ENCODE measurements at places on chromosomes 5 and 9.
A peak's percentile ranks its signal among the peaks of the same experiment; 100 is the strongest.

GRCh38 chr9:98784831-98785806 lies 11.2 kb downstream of the ANKS6 start:
- DNase-seq: no peak

- no peak for DNase-seq
Observed at GRCh38 chr9:92716557-92716956, 46.6 kb upstream of the IPPK start.

GRCh38 chr5:148823871-148824270 lies 2.5 kb upstream of the ADRB2 start:
- no peak for DNase-seq

DNA sequence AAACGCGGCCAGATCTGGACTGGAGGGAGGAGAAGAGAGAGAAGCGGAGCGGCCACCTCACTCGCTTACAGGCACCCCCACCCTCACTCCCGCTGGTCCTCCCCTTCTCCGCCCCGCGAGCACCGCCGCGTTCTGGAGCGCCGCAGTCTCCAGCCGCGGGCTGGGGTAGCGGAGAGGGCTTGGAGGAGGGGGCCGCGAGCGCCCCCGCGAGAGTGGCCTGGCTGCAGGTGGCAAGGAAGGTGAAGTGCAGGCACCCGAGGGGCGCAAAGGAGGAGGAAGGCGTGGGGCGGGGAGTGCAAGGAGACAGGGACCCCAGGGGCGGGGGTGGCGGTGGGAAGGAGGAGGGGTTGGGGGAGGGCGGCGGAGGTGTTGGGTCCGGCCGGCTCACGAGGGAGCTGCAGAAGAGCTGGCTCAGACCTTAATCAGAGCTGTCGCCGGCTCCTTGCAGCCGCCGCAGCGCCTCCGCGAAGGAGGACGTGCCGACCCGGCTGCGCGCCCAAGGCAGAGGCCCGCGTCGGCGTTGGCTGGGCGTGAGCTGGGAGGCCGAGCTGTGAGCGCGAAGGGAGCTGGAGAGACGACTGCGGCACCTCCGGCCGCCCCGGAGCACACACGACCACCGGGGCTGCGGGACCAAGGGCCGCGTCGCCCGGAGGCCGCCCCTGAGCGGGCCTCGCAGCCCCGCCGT lies at the start of gene DMRT3:
Gene DMRT3 (plus strand): TSS at position 398 of the 685 bp plus-strand sequence. CDS start 347 bp downstream, outside the sequence.
- DNase-seq: no peak

- DNase-seq: no peak
Observed at GRCh38 chr9:110013064-110013463, 194.9 kb downstream of the C9orf152 start.

DNA sequence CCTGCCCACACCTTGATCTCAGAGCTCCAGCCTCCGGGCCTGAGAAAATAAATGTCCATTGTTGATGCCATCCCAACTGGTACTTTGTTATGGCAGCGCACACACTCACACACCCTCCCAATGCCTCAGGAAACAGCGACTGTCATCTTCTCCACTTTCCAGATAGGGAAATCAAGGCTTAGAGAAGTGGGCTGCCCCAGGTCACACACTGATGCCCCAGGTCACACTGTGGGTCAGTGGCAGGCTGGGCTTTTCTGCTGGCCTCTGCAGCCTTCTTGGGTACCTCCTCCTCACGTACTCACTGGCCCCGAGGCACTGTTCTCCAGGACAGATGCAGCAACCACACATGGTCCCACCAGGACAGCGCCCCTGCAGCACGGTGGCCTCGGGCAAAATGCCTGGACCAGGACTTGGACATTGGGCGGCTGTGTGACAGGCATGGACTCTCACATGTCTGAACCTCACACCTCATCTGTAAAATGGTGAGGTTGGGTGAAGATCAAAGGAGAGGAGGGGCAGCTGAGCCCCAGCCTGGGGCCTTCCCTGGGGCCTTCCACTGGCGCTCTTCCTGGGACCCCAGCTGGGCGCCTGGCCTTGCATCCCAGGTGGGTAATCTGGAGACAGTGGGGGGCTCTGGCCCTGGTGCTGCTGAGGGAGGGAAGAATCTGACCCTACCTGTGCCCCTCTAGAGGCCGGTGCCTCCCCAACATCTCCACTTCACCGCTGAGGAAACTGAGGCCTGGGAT lies 156.0 kb downstream of the COL23A1 start:
- no peak for DNase-seq

DNA sequence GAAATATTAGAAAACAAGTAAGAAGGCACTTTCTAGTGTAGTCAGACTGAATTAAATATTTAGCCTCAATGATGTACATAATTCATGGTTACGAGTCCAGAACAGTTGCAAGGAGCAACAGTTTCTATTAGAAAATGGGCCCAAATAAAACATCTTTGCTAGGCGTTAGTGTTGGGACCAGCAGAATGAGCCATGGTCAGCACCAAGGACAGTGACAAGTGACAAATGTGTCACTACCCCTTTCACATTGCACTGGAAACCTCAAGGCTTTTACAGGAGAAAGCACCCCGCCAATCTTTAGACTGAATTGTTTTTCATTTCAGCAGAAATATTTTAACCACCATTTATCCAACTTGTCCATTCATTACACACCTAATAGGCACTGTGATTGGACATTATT lies 301.3 kb upstream of the ADCY2 start:
- DNase-seq: no peak

GRCh38 chr5:19536387-19536786 lies 451.6 kb downstream of the CDH18 start:
- peak; percentile 42 for DNase-seq

DNA sequence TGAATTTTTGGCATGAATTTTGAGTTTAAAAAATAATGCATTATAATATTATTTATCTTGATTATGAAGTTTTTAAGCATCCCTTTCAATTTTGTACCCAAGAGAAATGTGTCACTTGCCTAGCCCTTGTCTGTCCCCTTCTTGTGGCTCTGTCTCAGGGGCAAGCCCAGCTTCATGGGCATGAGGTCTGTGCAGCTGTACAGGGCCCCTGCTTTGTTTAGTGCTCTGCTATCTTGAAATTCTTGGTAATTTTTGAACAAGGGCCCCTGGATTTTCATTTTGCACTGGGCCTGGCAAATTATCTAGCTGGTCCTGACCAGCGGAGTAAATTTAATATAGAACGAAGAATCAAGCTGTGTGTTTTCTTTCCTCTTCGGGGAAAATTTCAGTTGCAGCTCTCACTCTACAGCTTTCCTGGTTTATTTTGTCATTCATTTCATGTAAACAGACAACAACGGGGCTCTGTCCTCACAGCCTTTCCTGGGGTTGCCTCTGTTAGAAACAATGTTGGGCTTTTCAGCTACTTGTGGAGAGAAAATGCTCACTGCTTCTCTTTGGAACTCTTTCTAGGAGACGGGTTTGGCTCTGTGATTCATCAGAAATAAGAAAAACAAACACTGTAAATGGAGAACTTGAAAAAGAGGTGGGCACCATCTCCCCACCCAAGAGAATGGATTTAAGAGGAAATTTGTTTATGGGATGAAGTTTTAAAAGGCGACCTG lies 41.1 kb downstream of the LIX1 start:
- no peak for DNase-seq

- peak; percentile 62 for DNase-seq
Observed at GRCh38 chr9:2620919-2621721, 467 bp upstream of the VLDLR start.

- DNase-seq: no peak
Observed at GRCh38 chr5:31965227-31965626, 208.9 kb downstream of the GOLPH3 start.

DNA sequence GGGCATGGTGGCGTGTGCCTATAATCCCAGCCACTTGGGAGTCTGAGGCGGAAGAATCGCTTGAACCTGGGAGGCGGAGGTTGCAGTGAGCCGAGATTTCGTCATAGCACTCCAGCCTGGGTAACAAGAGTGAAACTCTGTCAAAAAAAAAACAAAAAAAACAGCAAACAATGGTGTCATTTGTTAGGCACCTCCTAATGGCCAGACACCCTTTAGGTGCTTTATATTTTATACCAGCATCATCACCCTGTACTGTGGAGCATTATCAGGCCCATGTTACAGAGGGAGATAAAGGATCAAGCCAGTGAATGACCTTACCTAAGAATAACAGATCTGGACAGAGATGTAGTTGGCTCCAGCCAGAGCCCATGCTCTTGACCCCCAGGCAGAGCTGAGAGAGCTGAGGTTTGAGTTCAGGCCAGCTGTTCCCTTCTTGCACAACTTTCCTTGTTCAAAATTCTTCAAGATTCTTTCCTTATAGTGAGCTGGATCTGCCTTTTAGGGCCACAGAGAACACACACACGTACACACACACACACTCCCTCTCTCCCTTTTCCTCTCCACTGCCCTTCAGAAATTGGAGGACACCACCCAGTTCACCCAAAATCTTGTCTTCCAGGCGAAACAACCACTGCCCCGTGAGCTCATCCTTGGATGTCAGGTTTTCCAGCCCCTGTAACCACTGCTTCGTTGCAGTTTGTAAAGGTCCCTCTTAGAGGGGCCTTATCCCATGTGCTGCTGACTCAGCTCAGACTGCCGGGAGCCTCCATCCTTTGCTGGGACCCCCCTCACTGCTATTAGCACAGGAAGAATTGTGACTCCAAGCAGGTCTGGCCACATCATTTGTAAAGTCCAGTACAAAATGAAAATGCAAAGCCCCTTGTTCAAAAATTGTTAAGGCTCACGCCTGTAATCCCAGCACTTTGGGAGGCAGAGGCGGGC lies 10.4 kb upstream of the PTGES start:
- DNase-seq: no peak

DNA sequence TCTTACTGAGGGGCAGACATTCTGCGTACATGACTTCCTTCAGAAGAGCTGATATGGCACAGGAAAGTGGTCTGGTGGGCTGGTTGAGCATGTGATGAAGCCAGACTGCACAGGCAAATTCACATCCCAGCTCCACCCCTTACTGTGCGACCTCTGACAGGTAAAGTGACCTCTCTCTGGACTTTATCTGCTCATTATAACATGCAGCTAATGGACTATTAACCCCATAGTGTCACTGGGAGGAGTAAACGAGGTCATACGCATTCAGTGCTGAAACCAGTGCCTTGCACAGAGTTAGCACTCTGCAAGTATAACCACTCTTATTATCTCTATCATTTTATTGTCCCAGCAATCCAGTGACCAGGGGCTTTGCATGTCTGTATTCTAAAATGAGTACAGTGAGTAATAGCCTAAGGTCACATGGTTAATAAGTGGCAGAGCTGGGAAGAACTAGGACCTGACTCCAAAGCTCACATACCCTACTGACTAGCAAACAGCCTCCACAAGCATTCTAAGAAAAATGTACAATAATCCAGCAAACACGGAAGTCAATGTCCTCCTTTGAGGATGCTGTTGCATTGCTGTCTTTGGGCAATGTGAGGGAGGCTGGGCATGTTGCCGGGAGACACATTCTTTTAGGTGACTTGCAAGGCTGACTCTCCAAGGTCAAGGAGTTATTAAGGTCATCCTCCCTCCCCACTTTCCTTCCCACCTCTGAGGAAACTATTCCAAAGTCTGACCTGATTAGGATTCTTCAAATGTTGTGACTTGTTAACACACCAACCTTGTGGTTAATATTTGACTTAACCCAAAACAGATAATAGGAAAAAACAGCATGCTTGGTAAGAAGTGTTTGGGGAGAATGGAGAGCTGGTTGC lies 19.0 kb downstream of the GLRX start:
- DNase-seq: no peak

- no peak for DNase-seq
Observed at GRCh38 chr5:88878976-88879375, 4.0 kb downstream of the MEF2C start.

- no peak for DNase-seq
Observed at GRCh38 chr5:150527038-150527437, 19.1 kb downstream of the NDST1 start.

GRCh38 chr9:137341227-137341626 lies 39.2 kb upstream of the NRARP start:
- no peak for DNase-seq

DNA sequence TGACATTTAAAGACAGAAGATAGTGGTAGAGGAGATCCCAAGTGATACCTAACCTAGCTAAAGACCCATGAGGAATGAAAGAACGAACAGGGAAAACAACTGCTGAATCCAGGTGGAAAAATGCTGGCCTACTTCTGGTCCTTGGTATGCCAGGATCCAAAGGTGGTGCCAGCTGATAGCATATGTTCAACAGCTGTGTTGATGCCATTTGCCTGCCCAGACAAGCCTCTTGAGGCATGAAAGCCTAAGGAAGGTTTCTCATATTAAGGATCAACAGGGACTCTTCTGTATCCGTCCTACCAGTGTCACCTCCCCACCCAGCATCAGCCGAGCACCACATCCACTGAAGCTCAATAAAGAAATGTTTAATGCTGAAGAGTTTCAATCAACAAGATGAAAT lies 225.7 kb upstream of the DMRT1 start:
- DNase-seq: no peak

GRCh38 chr5:149143470-149143869 lies 2.2 kb downstream of the ABLIM3 start:
- DNase-seq: peak; percentile 69

DNA sequence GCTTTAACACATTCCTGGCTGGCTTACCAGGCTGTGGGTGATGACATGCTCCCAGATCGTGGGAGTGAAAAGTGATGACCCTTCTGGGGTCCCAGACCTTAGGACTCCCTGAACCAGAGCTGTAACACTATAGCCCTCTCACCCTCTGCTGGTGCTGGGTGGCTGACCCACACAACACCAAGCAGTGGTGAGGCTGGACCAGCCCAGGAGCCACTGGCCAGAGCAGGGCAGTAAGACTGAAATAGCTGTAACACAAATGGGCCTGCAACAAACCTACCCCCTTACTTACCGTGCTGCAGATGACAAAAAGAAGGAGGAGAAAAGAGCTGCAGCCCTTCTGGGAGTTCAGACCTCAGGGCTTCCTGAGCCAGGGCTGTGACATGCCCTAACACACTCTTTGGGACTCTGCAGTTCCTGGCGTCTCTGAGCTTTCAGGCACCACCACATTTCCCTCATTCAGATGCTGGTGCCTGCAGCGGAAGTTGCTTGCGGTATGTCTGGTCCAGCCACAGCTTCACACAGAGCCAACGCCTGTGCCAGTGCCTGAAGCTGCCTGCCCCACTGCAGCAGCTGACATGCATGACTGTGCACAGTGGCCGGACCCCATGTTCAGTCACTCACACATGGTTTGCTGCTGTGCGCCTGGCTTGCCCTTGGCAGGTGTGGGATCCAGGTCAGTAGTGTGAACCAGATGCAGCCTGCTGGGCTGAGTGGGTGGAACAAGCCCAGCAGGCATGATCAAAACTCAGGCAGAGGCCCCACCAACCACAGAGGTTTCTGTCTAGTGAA lies 1247.4 kb downstream of the EFNA5 start:
- DNase-seq: no peak

- DNase-seq: no peak
Observed at GRCh38 chr5:11609570-11610303, 294.5 kb downstream of the CTNND2 start.

- DNase-seq: no peak
Observed at GRCh38 chr9:83526211-83526610, 12.0 kb downstream of the FRMD3 start.

DNA sequence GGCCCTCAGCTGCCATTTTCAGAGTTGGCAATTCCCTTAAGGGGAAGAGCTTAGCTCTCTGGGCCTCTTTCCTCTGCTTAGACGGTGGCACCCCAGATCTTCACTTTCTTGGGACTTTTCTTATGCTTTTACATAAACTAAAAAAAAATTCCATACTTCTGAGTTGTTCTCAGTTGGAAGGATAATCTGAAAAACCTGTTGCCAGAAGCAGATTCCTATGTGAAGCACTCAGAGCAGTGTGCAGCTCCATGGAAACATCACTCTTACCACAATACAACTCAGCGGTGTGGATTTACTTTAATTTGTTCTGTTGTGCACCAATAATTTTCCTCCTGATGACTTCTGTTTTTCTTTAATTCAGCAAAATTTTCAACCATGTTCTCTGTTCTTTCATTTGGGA lies 44.1 kb upstream of the MROH2B start:
- DNase-seq: peak; percentile 44

Measured in fibroblast of skin of left quadriceps (primary cell).